ENCODE measurements at places on chromosomes 16 and 17.

GRCh38 chr17:18226284-18226945 is 980 bp downstream of the LLGL1 start:
- no peak for DNase-seq

DNA sequence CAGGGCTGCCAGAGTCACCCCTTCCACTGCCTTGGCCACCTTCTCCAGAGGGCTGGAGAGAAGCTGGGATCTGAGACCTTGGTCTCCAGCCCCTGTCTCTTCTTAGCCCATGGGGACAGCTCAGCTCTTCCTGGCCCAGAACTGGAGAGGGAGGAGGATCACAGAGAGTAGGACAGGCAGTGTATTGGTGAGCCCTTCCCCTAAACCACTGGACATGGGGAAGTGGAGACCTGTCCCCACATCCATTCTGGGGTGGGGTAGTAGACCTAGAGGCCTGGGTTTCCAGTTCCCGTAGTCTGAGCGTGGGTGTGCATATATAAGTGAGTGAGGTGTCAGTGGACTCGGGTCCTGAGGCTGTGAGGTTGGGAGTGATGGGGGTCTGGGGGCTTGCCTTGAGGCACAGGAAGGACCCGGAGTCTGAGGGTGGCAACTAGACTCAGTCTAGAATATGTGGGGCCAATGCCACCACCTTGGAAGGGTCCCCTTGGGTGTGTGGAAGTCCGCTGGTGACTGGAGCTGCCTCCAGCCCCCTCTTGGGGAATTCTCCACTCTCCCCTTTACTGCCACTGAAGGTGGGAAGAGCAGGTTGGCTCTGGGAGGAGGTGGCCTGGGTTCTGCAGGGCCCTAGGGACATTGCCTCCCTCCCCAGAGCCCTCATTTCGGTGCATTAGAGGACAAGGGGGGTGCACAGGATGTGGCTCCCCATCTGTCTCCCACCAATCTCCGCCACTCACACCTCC is 19.9 kb downstream of the GJD3 start:
- DNase-seq: no peak

DNA sequence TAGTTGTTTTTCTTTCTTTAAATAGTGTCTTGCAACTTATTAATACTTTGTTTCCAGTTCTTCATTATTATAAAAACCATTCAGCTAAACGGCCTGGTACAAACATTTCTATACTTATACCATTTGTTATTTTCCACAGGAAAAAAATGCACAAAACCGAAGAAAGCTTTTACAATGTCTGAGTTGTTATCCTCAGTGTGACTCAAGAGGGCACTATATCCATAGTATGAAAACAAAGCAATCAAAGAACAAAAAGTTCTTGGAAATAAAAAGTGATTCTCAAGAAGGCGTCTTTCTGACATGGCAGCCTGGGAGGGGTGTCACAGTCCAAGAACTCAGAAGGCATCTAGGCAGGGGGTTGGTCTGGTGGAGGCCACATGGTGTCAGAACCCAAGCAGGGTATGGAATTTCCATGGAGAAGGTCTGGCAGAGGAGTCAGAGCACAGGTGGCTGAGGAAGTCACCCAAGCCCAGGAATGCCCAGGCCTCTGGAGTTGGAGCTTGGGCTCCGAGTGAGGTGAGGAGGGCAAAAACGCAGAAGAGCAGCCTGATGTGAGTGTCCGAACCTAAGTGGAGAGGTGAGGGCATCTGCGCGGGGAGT is 70.9 kb upstream of the ATP2A3 start:
- DNase-seq: no peak

- no peak for DNase-seq
Observed at GRCh38 chr16:70706948-70707465, 21.2 kb upstream of the MTSS2 start.

DNA sequence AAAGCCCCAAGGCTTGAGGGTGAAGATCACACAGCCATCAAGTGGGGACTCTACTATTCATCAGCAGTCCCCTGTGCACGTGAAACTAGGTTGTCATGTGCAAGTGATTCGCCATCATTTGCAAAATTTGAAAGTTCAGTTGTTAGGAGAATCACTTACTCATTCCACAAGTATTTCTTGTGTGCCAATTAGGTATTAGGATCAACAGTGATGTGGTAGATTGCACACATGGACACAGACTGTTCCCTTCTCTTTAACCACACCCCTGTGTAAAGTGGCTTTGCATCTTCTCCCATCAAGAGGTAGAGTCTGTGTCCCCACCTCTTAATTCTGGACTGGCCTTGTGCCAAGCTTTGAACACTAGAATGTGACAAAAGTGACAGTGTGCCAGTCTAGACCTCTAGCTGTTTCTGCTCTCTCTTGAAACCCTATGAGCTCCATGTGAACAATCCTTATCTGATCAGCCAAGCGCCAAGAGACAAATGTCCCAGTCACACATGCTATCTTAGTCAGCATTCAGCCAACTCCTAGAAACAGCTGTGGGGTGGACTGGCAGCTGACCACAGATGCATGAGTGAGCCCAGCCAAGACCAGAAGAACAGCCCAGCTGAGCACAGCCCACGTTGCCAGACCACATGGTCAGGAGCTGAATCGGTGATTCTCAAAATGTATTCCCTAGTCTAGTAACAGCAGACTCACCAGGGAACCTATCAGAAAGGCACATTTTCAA is 31.5 kb upstream of the SHISA9 start:
- no peak for DNase-seq

DNA sequence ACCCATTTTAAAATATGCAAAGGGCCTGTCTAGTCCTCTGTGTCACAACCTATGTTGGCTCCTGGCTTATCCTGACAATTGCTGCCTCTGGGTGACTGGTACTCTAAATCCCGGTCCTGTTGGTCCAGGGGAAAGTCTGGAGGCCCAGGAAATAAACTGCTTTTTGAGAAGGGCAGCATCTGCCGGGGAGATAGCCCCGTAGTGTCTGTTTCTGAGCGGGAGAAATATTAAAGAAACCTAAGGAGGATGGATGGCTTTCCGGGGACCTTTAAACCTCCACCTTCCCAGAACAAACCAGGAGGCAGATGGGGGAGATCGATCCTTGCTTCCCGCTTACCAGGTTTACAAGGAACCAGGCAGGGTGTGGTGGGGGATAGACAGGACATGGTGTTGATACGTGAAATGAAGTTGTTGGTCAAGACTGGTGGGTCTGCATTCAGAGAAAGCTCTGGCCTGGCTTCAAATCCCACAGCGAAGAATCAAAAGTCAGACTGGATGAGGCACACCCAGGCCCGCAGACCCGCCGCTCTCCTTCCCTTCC is 3.8 kb downstream of the HOXB2 start:
- no peak for DNase-seq

DNA sequence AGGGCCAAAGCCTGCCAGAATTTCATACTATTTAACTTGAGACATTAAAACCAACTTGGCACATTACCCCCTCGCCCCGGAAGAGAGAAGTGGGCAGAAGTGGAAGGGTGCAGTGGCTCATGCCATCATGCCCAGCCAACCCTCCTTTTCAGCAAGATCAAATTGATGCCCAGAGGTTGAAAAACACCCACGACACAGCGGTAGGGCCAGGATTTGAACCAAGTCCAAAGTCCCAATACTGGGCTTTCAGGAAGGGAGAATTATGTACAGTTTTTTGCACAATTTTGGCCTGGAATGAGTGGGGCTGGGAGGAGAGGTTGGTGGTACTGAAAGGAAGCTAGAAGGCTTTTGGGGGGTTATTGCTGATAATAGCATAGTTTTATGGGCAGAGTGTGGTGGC is 11.0 kb downstream of the PDP2 start:
- no peak for DNase-seq

DNA sequence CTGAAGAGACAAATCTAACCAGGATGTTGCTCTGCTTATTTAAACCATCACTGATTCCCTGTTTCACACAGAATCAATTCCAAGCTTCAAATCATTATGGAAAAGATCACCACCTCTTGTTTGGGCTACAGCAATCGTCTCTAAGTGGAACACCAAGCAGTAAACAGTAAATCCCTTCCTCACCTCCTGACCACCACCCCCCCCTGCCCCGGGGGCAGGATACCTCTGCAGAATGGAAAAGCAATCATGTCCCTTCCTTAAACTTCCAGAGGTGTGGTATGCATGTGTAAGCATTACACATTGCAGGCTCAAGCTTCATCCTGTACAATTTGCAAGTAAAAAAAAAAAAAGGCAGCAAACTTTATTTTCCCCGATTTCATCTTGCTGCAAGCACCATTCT is 373.8 kb downstream of the NPIPA8 start:
- DNase-seq: no peak

- DNase-seq: no peak
Observed at GRCh38 chr17:67696853-67697498, 20.8 kb upstream of the NOL11 start.

- DNase-seq: no peak
Observed at GRCh38 chr17:81734405-81735263, 22.6 kb downstream of the SLC25A10 start.

- no peak for DNase-seq
Observed at GRCh38 chr17:14204084-14204483, 32.6 kb downstream of the CDRT15 start.

Measured in activated CD4-positive, CD25-positive, alpha-beta regulatory T cell (primary cell).